ENCODE measurements at places on chromosomes 5 and 9.
A peak's percentile ranks its signal among the peaks of the same experiment; 100 is the strongest.

DNA sequence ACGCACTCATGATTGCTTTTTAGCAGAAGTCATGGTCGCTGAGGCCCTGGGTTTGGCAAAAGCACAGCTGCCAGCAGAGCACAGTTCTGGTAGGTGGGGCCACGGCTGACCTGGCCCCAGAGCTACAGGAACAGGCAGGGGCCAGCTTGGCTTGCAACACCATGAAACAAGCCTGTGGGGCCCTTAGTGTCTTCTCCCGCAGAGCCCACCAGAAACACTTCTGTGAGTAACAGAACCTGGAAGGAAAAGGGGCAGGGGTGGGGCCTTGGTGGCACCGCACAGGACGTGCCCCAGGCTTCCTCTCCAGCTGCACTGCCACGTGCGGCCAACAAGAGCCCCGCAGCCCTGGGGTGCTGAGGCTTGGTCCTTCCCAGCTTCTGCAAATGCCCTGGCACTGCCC, 4.8 kb downstream of the ASB6 start:
- DNase-seq: no peak

- DNase-seq: peak; percentile 63
Observed at GRCh38 chr9:133371261-133371711, 4.6 kb downstream of the SURF4 start.

- DNase-seq: no peak
Observed at GRCh38 chr9:3028535-3028934, 184.6 kb upstream of the PUM3 start.

DNA sequence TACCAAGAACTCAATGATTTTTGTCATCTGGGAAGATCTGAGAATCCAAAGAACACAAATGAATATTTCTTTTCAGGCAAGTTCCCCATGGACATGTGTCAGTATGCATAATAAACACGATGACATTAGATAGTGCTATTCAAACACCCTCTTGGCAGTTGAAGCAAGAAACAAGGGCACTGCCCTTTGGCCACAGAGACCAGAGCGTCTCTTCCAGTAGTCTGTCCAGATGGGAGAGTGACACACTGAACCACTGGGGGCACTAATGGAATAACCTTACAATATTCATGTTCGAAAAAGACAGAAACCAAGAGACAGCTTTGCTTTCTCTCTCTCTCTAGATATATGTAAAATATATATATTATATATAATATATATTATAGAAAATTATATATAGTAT, 301.9 kb downstream of the CTNND2 start:
- DNase-seq: no peak

DNA sequence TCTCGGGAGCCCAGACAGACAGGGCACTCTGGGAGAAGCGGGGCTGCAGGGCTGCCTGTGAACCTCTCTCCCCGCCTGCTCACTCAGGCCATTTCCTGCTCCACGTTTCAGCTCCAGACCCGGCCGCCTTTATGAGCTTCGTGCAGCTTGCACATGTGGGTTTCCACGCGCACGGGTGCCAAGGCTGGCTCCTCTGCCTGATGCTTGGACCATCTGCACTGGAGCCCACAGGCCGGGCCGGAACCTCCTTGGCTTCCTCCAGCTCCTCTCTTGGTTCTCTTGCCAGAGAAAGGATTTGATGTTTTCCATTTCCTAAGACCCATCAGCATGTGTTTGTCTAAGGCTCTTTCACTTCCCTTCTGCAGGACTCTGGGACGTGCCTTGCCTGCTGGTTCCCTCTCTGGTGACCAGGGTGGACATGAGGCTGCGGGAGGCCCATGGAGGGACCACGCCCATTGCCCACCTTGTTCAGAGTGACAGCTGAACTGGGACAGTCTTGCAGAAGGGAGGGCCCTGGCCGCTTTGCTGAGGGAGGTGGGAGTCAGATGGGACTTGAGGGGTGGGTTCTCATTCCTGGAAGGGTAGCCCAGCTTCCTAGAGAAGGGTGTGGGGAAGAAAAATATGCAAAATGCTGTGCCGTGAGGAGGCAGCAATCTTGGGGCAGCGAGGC, 23.3 kb upstream of the COL5A1 start:
- no peak for DNase-seq

- DNase-seq: no peak
Observed at GRCh38 chr5:109373932-109374331, 35.8 kb downstream of the PJA2 start.

DNA sequence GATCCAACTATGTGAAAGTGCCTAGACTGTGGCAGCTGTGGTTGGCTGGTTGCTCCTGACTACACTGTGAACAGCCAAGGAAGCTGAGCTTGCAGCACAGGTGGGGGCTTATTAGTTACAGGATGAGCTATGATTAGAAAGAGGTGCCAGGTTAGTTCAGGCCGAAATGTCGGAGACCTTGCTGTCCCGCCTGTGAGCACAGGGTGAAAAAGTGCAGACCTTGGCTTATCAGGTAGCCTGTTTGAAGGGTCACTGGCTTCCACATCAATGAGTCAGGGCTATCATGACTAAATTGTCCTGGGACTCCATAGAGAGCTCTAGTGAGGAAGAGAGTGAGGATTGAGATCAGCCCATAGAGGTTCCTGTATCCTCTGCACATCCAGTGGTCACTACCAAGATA, 114.3 kb upstream of the PLPPR1 start:
- no peak for DNase-seq

Data from stimulated activated CD4-positive, alpha-beta T cell treated with anti-CD3 and anti-CD28 coated beads, Interleukin-12 subunit alpha, Interleukin-12 subunit beta, amount 100 ng/mL, for 4 hours (primary cell).